ENCODE measurements at places on chromosomes 4 and X.

- no peak for DNase-seq
Measured at GRCh38 chrX:47093860-47094259, 15.6 kb downstream of the RGN start.

DNA sequence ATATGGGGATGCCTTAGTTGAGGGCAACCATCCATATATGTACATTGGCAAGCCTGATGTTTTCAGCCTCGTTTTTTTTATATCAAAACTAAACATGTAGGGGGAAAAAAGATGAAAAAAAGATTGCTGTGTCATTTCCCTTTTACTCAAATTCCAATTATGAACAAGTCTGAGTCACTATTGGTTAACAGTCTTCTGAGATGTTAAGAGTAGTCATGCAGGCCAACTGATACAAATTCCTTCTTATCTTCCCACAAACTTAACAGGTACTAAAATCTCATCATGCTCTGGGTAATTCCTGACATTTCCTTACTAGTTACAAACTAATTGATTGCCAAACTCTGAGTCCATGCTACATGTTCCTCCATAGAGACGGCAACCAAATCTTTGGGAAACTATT, 222.1 kb downstream of the FRMPD4 start:
- DNase-seq, result no peak

- no peak for DNase-seq
Measured at GRCh38 chr4:154015578-154015977, 226.7 kb upstream of the SFRP2 start.

GRCh38 chr4:1802720-1803522, 9.8 kb downstream of the FGFR3 start:
- DNase-seq, result no peak

DNA sequence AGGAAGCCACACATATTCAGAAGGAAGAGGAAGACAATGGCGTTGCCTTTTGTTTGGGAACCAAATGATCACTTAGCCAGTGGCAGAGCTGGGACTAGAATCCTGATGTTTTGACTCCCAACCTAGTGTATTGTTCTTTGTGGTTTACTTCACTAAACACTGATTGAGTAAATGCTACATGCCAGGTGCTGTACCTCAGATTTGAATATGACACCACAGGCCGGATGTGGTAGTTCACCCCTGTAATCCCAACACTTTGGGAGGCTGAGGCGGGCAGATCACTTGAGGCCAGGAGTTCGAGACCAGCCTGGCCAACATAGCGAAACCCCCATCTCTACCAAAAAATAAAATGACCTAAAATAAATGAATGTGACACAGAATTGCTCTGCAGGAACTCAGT, 8.4 kb downstream of the NDUFA1 start:
- DNase-seq, result no peak

GRCh38 chr4:77819843-77820648, 878 bp upstream of the CNOT6L start:
- DNase-seq, result peak; percentile 74

GRCh38 chr4:17275836-17276235, 236.1 kb downstream of the QDPR start:
- DNase-seq, result no peak

DNA sequence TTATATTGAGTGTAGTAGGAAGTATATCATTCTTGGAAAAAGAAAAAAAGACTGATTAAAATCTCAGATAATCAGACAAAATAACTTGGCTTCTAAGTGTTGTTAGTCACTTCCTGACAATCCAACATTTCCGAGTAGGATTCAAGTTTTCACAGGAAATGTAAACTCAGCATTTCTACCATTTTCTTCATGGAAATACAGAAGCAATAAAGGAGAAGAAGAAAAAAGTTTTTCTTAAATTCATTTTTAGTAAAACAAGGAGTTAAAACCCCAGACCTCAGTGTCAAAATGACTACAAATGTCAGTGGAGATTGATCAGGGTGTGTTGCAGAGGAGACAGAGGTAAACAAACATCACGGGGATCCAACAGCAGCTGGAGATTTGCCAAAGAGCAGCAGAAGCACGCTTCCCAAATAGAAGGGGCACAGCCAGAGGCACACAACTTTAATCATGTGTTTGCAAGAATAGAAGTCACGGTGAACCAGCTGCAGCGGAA, 129.3 kb upstream of the FAM9B start:
- peak; percentile 19 for DNase-seq

DNA sequence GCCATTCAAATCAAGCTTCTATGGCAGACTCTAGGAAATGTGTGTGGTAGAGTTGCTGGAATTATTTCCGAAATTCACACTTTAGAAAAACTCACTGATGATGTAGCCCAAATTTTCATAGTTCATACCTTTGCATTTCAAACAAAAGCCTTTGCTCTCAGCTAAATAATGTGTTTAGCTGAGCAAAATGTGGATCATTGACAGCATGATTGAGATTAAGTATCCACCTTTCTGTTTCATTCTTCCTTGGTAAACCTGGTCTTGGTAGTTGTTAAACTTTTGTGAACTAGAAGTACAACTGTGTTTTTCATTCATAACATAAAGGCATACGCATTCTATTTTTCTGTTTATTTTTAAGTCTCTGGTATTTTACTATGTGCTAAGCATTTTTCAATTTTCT, 7.2 kb downstream of the PCDH7 start:
- no peak for DNase-seq

GRCh38 chr4:5656415-5656814, 51.9 kb downstream of the EVC2 start:
- no peak for DNase-seq

DNA sequence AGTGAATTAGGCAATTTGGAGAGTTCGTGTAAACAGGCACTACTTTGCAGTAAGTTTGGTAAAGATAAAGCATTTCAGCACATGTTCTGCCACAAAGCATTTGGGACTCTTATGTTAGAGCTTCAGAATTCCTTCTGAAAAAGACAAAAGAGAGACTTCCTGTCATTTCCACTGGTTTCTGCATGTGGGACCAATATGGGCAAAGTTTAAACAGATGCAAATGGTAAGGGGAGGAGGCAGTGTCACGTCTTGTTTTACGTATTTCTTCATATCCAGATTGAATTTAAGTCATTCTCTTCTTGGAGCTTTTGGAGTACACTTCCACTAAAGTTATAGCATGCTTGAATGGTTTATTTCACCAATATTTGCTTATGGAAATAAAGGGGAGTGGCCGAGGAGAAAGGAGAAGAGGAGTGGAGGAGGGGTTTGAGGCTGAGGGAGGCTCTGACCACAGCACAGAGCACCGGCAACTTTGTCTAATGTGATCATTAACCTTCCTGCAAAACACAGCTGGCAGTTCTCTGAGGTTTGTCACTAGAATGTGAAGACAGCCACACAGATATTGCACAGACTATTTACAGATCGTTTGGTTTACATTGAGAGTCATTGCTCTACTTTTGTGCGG, at the start of gene APELA:
TSS of gene APELA (plus strand) at position 479 of the 625 bp plus-strand sequence. CDS start 154 bp downstream, outside the sequence.
- DNase-seq, result no peak

- no peak for DNase-seq
Measured at GRCh38 chr4:19416146-19416545, 835.6 kb upstream of the SLIT2 start.

- DNase-seq, result no peak
Measured at GRCh38 chr4:103100691-103101090, 1.1 kb upstream of the BDH2 start.

DNA sequence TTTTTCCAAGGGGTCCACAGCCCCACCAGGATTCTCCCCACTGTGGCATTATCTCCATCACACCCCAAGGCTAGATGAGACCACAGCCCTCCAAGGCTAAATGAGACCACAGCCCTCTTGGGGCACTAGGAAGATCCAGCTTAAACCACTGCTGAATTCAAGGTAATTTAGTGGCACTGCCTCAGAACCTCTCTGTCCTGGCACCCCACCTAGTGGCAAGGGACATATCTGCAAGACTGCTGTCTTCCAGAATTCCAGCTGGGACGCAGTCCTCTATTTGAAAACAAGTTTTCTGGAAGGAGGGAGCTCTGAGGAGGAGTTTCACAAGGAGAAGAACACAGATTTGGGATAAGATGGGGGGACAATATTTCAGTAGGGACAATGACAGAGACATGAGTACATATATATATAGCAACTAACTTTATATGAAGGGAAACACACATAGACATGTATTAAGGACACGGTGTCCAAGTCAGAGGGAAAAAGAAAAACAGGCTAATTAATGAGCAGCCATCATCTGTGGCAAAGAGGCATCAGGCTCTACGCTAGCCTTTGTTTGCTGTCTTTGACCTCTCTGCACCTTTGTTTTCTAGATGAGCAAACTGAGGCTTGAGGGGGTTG, 9.3 kb downstream of the CETN2 start:
- DNase-seq, result peak; percentile 5

DNA sequence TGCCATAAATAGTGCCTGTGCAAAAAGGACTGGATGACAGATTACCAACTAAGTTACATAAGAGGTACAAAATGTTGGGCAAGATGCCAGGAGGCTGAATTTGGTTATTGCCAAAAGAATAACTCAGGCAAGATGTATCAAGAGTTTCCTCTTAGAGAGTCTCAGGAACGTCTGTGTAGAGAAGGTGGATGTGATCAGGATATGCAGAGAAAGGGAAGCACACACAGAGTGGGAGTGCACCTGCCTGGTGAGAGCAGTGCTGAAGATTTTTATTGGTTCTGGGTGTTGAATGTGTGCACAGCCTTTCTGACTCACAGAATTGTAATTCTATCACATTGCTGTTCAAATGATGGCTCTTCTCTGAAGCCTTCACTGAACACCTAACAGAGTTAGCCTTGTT, 156.8 kb upstream of the HS3ST1 start:
- peak; percentile 74 for DNase-seq

- no peak for DNase-seq
Measured at GRCh38 chr4:4341861-4342650, 44.8 kb upstream of the NSG1 start.

DNA sequence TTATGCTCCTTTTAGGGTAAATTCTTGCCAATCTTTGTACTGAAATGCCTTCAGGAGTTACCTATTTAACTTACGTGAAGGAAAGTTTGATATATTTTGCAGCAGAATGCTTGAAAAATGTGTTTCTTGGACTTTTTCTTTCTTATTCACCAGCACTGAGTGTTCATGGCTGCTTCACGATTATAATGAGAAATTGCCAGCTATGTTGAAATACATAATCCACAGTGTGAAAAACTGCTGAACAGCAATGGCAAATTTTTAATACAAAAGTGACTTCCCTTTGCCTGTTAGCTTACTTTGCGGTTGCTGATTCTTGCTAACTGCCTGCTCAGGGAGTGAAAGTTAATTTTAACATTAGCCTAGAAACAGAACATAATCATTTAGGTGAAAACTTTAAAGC, 153.8 kb upstream of the SLC4A4 start:
- DNase-seq, result no peak

- DNase-seq, result no peak
Measured at GRCh38 chr4:170226288-170226687, 136.5 kb upstream of the AADAT start.

DNA sequence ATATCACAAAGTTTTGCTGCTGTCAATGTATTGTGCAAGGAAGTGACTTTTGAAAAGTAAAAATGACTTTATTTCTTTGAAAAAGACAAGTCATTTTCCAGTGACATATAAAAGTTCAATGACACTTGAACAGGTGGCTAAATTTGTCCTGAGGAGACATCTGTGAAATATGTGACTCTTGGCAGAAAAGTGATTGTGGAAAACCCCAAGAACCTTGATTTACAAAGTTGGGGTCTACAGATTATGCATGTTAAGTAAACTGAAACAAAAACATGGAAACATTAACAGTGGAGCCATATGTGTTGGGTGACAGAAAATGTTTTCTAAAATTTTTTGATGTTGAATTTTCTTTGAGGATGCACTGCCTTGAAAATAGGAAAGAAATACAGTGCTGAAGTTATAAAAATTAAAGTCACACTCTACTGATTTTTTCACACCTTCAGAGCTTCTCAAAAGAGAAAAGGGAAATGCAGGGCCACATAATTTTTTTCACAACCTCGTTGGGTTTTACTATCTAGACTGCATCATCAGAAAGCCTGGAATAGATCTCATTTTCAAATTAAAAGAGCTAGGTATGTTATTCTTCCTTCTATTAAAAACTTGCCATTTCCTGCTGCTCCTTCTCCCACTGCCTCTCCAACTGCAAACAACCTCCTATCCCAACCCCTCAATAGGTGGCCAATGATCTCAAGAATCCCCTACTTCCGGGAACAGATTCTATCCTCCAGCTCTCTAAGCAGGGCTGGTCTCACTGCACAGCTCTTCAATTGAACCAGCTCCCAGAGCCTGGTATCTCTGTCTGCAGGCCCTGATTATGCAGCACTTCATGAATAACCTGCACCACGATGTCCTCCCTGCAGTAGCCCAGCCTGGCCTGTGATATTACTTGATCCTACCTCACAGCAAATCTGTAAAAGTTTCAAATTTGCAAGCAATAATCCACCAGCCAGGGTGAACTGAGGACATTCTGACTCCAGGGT, 570.8 kb upstream of the CPEB2 start:
- no peak for DNase-seq

- no peak for DNase-seq
Measured at GRCh38 chrX:154791939-154792338, 13.3 kb downstream of the MPP1 start.

GRCh38 chr4:148986951-148987350, 544.7 kb upstream of the NR3C2 start:
- DNase-seq, result no peak

DNA sequence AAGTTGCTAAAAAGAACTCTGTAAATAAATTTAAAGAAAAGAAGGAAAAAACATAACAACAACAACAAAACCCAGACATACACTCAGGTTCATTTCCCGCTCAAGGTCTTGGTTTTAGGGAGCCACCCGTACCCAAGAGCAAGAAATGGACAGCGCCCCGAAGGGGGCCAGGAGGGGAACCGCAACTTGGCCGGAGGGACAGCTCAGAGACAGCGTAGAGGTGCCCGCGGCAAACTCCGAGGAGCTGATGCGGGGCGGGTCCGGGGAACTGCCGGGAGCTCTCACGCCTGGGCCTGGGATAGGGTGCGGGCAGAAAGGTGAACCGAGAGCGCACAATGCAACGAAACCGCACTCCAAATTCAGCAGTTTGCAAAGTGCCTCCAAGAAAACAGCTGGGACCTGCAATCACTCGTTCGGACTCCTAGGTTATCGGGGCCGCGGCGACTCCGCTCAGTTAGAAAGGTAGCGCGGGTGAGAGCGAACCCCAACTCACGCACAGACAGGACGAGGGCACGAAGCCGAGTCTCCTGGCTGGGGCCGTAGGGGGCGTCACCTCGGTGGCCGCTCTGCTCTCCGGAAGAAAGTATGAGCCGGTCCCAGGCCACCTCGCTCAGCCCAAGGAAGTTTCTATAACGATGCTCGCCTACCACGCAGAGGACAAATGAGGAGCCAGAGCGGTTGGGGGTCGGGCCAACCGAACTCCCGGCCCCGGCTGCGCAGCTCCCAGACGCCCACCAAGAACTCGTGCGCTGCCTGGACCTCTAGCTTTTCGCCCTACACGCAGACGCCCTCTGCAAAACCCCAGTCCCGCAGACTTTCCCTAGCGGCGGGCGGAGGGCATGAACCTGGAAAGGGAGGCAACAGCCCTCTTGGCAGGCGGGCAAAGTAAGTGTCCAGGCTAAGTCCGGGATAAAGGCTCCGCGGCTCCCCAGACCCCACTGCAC, 1.4 kb downstream of the NDNF start:
- DNase-seq, result no peak

DNA sequence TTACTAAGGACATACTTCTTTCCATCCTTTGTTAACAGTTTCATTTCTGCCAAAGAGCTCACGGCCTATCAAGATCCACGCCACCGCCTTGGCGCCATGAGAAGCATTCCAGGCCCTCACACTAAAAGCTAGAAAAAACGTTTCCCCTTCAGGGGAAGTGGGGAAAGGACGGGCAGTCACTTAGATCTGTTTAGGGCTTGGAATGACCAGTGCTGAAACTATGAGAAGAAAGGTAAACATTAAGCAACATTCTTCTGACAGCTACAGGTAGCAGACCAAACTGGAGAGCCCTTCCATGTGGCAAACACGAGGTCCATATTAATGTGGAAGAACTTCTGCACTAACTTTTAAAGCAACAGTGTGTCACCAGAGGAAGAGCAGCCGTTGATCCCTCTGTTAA, 146.7 kb downstream of the SH3KBP1 start:
- DNase-seq, result no peak

Measured in DMS153 (cell line).